Central memory CD4-positive, alpha-beta T cell (primary cell): ENCODE measurements at places on chromosomes 3 and 15.

- DNase-seq, result no peak
Measured at GRCh38 chr3:69665026-69665737, 74.1 kb upstream of the MITF start.

- no peak for DNase-seq
Measured at GRCh38 chr3:13709706-13710105, 160.8 kb downstream of the FBLN2 start.

DNA sequence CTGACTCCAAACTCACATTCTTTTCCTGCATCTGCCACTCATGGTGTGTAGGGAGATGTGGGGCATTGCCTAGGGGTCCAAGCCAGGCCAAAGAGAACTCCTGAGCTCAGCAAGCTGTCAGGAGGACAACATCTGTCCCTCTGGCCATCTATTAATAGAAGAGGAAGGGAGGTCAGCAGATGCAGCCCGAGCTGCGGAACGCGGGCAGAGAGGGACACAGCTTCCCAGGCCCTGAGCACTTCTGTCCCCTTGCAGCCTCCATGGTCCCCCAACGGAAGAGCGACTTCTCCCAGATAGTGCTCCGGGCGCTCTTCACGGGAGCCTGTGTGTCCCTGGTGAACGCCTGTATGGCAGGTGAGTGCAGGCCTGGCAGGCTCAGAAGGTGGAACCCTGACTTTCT lies 37.3 kb upstream of the PDE8A start:
- DNase-seq, result no peak

- DNase-seq, result no peak
Measured at GRCh38 chr3:11154036-11154952, at the start of gene HRH1. Gene HRH1, plus strand, starts transcription at chr3:11154493. Its CDS starts 104,545 bp downstream, at chr3:11259038.

DNA sequence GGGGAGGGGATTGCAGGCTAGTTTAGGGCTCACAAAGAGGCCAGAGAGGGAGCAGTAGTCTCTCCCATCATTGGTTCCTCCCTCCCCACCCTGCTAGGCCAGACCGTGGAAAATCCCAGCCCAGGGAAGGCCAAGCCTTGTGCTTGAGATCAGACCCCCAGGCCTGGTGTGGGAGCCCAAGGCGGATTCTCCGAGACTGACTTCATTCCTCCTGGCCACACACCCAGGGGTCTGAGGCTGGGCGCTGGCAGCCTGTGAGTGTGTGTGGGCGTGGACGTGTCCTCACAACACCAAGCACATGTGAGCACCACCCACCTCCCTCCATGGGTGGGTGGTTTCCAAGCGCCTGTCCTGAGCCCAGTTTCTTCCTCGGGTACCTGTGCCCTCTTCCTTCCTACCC lies 4.1 kb downstream of the LOXL1 start:
- DNase-seq, result no peak
